Glomerular endothelial cell (primary cell): ENCODE measurements at places on chromosomes 11 and 22.

- DNase-seq, result no peak
Measured at GRCh38 chr11:122998727-122999366, 17.2 kb upstream of the BSX start.

DNA sequence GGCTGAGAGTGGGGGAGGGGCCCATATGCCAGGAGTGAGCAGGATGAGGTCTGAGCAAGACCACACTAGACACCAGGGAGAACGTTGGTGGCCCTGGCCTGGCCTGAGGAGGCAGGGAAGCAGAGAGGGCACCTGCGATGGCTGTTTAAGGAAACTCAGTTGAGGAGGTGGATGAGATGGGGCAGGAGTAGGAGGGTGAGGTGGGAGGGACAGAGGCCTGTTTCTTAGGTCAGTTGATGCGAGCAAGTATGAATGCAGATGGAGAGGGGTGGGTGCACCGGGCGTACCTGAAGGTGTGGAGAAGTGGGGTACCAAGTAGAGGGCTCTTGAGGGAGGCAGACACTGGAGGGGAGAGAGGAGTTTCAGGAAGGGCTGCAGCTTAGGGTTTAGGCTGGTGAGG is 10.6 kb upstream of the MPPED1 start:
- no peak for DNase-seq

DNA sequence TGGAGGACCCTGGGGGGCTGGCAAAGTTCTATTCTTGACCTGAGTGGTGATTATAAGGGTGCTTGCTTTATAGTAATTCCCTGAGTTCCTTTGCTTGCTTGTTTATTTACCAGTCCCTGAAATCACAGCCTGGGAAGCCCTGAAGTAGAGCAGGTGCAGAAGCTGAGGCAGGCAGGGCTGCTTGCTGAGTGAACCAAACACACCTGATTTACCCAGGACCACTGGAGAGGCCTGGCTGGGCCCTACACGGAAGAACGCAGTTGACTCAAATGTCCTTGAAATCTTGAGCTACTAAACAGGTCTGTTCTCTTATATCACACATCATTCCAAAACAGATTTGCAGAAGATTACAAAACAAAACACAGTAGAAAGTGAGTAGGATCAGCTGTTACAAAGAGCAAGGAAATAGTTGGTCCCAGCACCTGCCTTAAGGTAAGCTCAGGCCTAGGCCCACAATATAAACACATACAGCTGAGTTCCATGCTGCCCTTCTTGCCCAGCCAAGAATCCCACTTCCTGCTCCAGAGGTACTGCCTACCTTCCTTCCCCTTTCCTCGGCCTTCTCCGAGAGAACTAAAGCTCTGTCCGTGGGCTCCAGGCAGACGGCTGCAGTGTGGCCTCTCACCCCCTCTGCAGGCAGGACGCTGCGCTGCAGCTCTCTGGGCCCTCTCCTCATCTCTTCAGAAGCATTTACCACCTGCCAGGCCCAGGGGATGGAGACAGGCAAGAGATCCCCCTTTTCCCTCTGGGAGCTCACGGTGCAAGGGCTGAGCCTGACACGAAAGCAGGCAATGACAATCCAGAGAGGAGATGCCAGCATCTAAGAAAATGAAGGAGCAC is 46.1 kb upstream of the SCUBE2 start:
- DNase-seq, result no peak

- DNase-seq, result no peak
Measured at GRCh38 chr22:49238181-49239141, 589.2 kb downstream of the BRD1 start.

DNA sequence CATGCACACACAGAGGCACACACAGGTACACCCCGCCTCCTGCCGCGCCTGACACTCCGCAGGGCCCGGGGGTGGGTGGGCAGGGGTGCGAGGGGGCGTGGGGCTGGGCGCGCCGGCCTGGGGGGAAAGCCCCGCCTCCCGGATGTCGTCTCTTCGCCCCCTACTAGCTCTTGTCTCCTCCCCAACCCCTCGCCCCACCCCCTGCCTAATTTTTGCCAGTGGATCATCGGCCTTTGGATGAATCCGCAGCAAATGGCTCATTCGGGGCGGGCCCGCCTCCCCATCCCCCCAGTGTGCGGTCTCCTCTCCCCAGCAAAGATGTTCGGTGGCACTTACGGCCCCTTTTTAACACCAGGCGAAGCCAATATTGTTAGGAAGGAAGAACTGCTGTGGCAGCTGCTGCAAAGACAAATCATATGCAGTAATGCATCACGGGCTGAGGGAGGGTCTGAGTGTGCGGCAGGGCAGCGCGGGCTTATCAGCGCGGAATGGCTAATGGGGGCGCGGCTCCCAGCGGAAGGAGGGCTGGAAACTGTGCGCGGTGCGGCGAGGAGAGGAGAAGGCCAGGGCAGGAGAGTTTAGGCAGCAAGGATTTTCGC is 13.4 kb upstream of the NECTIN1 start:
- DNase-seq, result no peak

GRCh38 chr22:22716136-22716665 is 71.8 kb downstream of the GGTLC2 start:
- no peak for DNase-seq
